ENCODE measurements at places on chromosomes 6 and 20.

- DNase-seq = no peak
Observed at GRCh38 chr20:63861365-63861934, at the start of gene ABHD16B. Gene ABHD16B (plus strand): TSS chr20:63861498. CDS start chr20:63861541, 43 bp downstream.

DNA sequence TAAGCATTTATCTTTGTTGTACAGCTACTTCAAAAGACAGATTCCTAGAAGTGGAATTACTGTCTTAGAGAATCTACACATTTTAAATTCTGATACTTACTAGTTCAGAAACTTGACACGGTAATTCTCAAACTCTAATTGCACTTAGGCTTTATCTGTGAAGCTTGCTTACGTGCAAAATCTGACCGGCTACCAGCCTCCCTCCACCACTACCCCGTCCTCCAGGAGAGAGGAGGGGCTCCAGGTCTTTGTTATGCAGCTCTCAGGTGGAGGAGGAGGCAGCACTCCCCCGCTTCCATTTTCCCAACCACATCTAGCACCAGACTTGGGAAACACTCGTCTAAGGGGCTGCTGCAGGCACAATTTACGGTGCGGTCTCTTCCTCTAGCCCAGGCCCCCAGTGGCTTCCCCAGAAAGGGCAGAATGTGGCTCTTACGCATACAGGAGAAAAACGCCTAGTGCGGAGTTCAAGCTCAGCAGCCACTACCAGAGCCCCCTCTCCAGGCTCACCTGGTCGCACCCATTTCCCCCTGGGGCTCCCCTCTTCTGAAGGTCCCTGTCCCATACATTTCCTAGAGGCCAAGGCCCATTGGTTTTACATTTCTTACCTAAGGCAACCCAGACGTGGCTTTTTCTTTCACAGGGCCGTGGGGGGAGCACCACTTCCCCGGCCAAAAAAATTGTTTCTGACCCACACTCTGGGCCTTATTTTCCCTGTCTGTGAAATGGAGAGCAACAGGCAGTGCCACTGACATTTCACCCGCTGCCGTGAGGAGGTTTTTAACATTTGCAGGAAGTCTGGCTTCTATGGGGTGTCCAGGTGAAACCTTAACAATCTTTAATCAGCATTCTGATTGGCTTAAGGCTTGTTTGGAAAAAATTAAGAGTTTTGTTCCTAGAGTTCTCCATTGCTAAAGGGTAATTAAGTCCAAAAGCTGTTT is 1.6 kb upstream of the TGIF2 start:
- DNase-seq = no peak

- no peak for DNase-seq
Observed at GRCh38 chr6:69162811-69163210, 527.7 kb downstream of the ADGRB3 start.

DNA sequence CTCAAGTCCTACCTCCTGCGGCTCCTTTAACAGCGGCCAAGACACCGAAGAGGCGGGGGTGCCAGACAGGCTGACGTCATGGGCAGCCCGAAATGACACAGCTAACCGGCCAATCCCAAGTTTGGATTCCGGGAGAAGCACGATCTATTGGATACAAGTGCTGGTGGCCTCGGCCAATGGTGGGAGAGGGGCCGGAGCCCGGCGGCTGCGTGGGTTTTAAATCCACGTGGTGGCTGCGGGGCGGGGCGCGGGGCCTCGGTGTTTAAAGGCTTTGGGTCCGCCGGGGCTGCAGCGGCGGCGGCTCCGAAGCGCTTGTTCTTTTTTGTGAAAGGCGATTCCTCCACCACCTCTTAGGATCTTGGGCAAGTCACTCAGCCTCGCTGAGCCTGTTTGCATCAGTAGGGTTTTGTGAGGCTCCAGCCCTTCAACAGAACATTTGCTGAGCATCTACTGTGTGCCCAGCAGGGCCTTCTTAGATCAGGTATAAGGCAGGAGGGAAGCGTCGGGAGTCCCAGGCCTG is 8.7 kb upstream of the PMEPA1 start:
- DNase-seq = peak; percentile 85

GRCh38 chr6:136751522-136751956 is 40.7 kb downstream of the MAP3K5 start:
- DNase-seq = peak; percentile 22

Measured in GDM1 (cell line).